ENCODE measurements at places on chromosomes 3 and 15.
A peak's percentile ranks its signal among the peaks of the same experiment; 100 is the strongest.

- no peak for DNase-seq
These were observed 124.4 kb downstream of the FEZF2 start for GRCh38 chr3:62248734-62249483.

GRCh38 chr3:146781606-146782005 lies 176.5 kb upstream of the PLSCR5 start:
- no peak for DNase-seq

DNA sequence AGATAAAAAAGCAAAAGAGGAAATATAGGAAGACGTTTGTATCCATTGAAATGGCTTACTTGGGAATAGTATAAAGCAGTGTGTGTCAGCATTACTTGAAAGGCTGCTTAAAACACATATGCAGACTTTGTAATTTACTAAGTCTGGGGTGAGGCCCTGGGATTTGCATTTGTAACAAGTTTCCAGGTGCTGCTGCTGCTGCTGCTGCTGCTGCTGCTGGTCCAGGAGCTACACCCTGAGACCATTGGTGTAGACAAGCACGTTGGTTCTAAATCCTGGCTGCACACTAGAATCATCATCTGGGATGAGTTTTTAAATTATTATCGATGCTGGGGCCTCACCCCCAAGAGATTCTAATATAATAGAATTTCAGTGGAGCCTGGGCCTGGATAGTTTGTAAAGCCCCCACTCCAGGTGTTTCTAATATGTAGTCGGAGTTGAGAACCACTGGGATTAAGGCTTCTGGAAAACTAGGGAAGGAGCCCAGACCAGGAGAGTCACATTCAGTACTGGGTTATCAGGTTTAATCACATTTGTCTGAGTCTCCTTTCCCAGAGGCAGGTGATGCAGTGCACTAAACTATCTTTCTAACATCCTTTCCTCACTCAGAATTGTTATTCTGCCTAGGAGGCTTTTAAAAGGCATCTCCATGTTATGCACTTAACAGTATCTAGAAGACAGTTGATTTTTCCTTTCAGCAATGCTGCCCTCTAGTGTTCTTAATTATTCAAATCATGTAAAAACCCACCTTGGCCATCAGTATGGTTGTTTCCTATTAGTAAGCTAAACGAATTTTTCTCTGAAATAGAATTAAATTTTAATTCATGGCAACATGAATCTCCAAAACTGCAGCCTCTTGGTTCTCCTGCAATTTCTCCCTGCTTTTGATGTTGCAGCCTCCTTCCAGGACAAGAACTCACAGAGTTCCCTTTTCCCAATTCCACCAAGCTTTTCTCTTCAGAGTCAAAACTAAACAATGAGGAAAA lies 45.4 kb downstream of the SSR3 start:
- DNase-seq, result no peak

- DNase-seq, result no peak
These were observed 32.9 kb upstream of the NR1I2 start for GRCh38 chr3:119748991-119749390.

GRCh38 chr3:52106951-52107611 lies 47.1 kb downstream of the POC1A start:
- DNase-seq, result no peak

- DNase-seq, result no peak
These were observed 122.7 kb upstream of the IGF1R start for GRCh38 chr15:98525661-98526001.

DNA sequence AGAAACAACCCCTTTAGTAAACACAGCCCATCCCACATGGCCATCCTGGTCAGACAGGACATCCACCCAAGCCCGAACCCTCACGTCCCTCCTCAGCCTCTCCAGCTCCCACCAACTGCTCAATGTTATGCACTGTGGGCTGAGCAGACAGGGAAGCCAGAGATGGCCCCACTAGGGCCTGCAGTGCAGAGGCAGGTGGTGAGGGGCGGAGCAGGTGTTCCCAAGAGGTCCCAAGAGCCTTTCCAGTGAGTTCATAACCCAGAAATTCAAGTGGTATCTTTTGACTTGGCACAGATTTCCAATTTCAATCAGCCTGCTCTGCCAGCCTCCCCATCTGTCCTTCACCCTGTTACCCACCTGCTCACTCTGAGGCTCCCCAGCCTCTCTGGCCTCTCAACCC lies 130.3 kb downstream of the LIPC start:
- peak; percentile 100 for DNase-seq

DNA sequence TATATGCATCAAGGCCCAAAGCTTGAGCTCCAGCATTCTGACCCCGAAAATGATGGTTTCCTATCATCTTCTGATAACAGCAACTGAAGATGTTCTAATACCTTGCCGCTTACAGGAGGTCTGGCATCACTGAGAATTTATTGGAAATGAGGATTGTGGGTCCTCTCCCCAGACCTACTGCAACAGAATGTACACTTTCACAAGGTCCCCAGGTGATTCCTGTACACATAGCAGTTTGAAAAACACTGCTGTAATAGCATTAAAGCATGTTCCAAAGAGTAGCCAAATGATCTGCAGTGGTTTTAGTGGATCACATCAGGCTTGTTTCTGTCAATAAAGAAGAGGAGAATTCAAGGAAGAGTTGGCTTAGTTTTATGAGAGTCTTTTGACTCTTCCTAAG lies 11.3 kb downstream of the TGFBR2 start:
- DNase-seq, result no peak

- no peak for DNase-seq
These were observed 85.9 kb upstream of the ABHD2 start for GRCh38 chr15:89002281-89002761.

- peak; percentile 52 for DNase-seq
These were observed 1.3 kb downstream of the BHLHE40 start for GRCh38 chr3:4980229-4981203.

DNA sequence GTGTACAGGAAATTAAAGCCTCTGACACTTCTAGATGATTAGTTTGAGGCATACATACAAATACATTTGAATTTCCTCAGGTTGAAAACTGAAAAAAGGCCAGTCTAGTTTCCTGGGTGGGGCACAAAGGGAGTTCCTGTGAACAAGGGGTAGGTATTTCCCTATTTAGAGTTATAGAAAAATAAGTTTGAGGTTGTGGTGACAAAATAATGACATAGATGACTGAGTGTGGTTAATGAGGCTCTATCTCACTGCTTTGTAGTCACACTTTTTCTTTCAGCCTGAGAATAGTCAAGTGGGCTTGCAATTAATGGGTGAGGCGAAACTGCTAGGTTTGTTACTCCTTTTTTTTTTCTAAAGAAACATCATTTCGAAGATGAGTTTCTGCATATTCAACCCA lies 4.3 kb downstream of the SLCO3A1 start:
- DNase-seq, result no peak

DNA sequence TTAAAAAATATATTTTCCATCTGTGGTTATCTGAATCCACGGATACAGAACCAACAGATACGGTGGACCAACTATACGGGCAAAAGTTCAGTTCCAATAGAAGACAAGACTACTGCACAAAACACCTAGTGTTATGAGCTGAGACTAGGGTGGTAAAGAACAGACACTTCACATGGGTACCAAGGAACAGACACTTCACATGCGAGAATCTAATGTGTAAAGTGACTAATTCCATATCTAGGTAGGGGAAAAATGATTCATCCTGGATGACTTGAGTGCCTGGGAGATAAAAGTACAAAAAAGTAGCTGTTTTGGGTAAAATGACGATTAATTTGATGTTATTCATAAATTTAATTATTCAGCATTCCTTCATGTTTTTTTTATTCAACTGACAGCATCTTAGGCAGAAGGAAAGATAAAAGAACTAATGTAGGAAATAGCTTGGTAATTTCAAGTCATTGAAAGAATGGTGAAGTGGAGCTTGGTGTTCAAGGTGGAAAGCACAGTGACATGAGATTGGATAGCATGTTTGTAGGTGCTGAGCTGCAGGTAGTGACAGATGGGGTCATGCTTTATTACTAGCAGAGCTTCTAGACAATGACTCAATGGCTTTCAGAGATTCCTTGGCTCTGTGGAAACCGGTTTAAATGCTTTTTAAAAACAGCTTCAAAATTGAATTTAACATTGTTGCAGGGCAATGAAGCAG lies 5.2 kb downstream of the CD200 start:
- no peak for DNase-seq

DNA sequence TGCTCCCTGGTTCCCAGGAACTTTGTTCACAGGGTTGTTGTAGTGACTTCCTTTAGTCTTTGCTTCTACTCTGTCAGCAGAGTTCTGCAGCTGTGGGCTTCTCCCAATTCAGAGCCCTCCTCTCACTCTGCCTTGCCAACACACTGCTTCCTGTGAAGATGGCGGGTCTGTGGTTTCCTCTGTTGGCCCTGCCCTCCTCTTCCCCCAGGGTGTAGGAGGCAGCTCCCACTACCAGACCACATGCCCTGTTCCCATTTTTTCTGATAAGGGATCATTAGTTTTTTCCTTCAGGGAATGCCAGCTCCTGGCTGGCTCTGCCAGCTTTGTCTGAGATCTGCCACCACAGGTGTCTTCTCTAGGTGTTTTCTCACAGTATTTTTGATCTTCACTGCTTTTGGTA lies 12.7 kb downstream of the SPSB4 start:
- no peak for DNase-seq

DNA sequence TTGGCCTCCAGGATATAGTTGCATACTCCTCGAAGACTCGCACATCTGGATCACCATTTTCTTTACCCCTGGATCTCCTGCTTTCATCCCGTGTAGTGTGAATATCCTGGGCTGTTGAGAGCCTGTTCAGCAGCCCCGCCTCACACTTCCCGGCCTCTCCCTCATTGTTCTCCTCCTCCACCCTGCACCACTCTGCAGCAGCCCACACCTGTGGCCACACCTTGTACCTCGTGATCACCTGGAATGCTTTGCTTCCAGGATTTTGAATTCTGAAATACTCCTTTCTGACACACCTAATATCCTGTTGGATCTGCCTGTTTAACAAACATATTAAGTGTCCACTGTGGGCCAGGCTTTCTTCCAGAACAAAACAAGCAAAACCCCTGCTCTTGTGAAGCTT lies 14.4 kb downstream of the ABHD17C start:
- DNase-seq, result no peak

- no peak for DNase-seq
These were observed 2.0 kb upstream of the MELTF start for GRCh38 chr3:197031315-197032285.

GRCh38 chr3:101527441-101527840 lies 14.4 kb upstream of the SENP7 start:
- DNase-seq, result no peak

- DNase-seq, result no peak
These were observed 406.6 kb downstream of the MECOM start for GRCh38 chr3:169256796-169257522.

DNA sequence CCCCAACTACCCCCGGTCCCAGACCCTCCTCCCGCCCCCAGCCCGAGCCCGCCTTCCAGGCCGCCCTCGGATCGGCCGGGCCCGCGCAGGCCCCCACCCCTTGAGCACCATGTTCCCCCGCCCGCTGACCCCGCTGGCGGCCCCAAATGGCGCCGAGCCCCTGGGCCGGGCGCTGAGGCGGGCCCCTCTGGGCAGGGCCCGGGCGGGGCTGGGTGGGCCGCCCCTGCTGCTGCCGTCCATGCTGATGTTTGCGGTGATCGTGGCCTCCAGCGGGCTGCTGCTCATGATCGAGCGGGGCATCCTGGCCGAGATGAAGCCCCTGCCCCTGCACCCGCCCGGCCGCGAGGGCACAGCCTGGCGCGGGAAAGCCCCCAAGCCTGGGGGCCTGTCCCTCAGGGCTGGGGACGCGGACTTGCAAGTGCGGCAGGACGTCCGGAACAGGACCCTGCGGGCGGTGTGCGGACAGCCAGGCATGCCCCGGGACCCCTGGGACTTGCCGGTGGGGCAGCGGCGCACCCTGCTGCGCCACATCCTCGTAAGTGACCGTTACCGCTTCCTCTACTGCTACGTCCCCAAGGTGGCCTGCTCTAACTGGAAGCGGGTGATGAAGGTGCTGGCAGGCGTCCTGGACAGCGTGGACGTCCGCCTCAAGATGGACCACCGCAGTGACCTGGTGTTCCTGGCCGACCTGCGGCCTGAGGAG lies 472 bp downstream of the CHST14 start:
- DNase-seq, result no peak

DNA sequence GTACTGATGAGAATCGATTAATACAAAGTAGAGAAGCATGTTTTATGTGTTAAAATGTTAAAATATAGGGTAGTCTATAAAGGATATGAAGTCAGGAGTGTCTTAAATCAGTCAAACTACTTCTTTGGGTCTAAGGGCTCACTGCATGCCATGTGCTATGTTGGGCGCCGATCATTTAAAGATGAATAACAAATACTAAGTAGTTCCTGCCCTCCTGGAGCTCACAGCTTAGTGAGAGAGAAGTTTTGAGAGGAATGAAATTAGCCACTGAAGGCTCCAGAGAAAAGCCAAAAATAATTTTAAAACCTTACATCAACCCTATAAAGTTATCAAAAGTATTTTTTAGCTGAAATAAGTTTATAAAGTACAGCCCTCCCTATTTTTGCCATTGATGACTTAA lies 44.5 kb downstream of the BLM start:
- no peak for DNase-seq

GRCh38 chr3:14440168-14440518 lies 37.7 kb downstream of the SLC6A6 start:
- DNase-seq, result no peak

GRCh38 chr15:100043068-100043641 lies 298.6 kb downstream of the ADAMTS17 start:
- DNase-seq, result no peak

DNA sequence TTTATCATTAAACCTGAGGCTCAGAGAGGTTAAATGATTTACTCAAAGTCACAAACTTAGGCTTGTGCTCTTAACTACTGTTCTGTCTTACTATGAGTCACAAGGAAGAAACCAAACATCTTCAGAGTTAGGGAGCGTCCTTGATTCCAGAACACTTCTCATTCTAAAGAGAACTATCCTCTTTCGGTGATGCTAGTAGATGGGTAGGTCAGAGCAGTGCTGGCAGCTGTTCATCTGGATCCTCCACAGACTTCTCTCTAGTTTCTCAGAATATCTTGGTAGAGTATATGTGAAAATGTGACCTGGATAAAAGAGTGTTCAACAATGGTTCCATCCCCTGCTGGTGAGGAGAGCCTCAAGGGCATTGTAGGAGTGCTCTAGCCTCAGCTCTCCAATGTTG lies 3.3 kb downstream of the ARL6IP5 start:
- no peak for DNase-seq

GRCh38 chr15:40032125-40032839 lies 6.7 kb downstream of the SRP14 start:
- no peak for DNase-seq

GRCh38 chr15:27850050-27850449 lies 249.1 kb downstream of the OCA2 start:
- DNase-seq, result no peak

- DNase-seq, result no peak
These were observed 743.7 kb upstream of the EPHA6 start for GRCh38 chr3:96070678-96071077.

- DNase-seq, result no peak
These were observed 32.2 kb upstream of the TM2D3 start for GRCh38 chr15:101684384-101684783.

- DNase-seq, result no peak
These were observed 468.9 kb upstream of the UBE2E2 start for GRCh38 chr3:22734207-22734606.

- no peak for DNase-seq
These were observed 71.6 kb downstream of the KY start for GRCh38 chr3:134579141-134579665.

GRCh38 chr3:163671201-163671600 lies 1407.1 kb downstream of the SI start:
- DNase-seq, result no peak

- DNase-seq, result no peak
These were observed 13.7 kb downstream of the FAM107A start for GRCh38 chr3:58563386-58564035.

GRCh38 chr3:120875989-120876388 lies 32.0 kb upstream of the STXBP5L start:
- no peak for DNase-seq

GRCh38 chr15:60889491-60889890 lies 339.6 kb downstream of the RORA start:
- no peak for DNase-seq

Measured in NCI-H524 treated with DMSO at 0.1 percent for 48 hours (cell line).